Memory B cell (primary cell): ENCODE measurements at places on chromosomes 4 and X.

DNA sequence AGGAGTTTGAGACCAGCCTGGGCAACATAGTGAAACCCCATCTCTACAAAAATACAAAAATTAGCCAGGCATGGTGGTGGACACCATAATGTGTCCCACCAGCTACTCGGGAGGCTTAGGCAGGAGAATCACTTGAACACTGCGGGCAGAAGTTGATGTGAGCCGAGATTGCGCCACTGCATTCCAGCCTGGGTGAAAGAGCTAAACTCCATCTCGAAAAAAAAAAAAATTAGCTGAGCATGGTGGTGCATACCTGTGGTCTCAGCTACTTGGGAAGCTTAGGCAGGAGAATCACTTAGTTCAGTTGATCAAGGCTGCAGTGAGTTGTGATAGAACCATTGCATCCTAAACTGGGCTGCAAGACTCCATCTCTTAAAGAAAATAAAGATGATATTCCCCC is 91.2 kb downstream of the PLS3 start:
- DNase-seq, result no peak

GRCh38 chrX:19086102-19086772 is 36.0 kb downstream of the ADGRG2 start:
- DNase-seq, result no peak

GRCh38 chr4:76782837-76783236 is 115.1 kb downstream of the SOWAHB start:
- no peak for DNase-seq

DNA sequence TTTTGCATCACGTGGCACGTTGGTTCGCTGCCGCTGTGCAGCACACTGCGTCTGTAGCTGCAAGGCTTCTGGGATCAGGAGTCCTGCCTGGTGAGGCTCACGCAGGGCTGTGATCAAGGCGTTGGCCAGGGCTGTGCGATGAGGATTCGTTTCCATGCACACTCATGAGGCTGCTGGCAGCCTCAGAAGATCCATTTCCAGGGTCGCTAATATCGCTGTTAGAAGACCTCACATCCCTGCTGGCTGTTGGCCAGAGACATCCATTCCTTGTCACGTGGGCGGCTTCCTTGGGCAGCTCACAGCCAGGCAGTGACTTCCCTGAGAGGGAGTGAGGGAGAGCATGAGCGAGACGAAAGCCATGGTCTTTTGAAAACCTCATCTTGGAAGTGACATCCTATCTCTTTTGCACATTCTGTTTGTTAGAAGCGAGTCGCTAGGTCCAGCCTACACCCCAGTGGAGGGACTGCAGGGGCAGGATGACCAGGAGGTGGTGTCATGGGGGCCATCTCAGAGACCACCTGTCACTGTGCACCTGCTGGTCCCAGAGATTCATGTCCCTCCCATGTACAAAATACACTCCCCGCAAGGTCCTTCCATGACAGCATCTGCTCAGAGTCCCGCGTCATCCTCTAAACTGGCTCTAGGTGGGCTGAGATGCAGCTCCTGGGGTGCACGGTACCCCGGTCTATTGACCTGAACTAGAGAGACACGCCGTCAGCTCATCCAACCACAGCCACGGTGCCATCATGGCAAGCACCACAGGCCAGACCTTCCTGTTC is 12.2 kb downstream of the RGS12 start:
- DNase-seq, result no peak

DNA sequence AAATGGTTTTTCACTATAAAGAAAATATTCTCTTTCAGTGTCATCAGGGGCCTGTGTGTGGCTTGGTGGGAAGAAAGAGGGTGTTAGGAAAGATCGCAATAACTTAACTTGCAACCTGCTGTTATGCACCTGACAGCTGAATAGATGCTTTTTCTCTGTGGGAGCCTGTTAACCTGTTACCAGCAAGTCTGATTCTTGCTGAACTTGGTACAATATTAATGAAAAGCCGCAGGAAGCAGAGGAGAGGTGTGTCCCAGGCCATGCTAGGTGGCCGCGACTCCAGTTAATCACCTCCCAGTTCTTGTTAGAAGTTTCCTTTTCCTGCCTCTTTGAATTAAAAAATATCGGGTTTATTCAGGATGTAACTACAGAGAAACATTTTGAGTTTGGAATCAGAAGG is 494.8 kb upstream of the AGA start:
- DNase-seq, result no peak

GRCh38 chr4:73452953-73453700 is 17.1 kb downstream of the AFP start:
- DNase-seq, result no peak

DNA sequence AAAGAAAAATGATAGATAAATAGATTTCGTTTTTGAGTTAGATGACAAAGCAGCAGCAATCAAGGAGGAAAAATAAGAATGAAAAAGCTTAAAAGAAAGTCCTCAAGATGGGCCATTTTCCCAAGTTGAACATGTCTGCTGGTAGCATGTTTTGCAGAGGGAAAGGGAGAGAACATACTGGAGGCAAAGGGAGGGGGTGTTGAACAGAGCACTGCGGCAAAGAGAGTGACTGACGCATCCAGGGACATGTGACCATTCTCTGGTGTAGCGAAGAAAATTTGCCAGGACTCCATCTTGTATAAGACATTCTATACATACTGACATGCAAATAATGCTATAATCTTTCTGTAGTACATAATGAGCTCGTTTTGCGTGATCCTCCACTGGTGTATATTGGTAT is 1.2 kb downstream of the LINC00632 start:
- DNase-seq, result no peak

GRCh38 chr4:35975617-35976355 is 268.5 kb downstream of the ARAP2 start:
- DNase-seq, result no peak

DNA sequence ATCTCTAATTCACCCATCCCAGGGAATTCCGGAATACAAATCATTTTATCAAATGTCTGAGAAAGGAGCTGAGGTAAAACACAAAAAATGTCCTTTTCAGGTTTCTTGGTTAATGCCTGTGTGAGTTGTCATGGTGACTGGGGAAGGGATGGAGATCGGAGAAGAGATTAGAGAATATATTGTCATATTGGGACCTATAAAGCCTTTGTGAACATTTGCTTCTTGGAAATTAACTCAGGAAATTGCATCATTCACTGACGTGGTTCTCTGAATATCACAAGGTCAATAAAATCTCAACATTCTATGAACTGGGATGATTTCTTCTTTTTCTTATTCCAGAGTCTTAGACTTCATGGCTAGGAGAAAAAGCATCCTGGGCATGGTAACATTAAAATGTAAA is 174.8 kb upstream of the GLRA2 start:
- no peak for DNase-seq

DNA sequence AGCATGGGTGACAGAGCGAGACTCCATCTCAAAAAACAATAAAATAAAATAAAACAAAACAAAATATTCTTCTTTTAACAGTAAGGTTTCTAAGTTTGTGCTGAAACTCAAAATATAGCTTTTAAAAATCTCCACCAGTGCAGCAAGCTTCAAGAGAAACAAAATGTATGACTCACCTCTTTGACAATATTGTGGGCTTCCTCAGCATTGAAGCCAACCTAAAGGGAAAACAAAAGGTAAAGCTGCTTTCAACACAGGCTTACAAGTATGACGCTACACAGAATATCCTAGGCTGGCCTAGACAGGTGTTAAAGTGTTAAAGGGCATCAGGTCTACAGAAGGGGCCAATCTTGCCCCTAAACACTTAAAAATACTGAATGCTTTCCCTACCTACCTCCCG is 1.2 kb downstream of the DYNLT3 start:
- no peak for DNase-seq

- DNase-seq, result no peak
Measured at GRCh38 chrX:10015723-10016518, 48.8 kb downstream of the CLDN34 start.

GRCh38 chr4:137360761-137361160 is 171.5 kb downstream of the PCDH18 start:
- DNase-seq, result no peak

GRCh38 chr4:46937493-46937892 is 28.4 kb upstream of the COX7B2 start:
- no peak for DNase-seq

DNA sequence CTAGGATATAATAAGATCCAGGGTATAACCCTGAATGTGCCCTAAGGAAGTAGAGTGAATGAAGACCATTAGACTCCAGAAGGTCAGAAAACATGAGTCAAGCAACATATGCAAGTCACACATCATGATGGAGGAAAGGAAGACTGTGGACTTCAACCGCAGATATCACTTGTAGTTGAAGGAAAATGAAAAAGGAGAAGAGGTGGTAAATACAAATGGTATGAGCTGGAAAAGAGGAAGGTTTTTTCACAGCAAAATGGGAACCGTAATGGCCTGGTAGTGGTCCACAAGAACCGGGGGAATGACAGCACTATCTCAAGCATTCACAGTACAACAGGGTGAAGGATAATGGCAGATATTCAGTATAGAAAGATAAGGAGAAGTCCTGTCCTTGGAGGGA is 5.2 kb upstream of the SCFD2 start:
- DNase-seq, result no peak

DNA sequence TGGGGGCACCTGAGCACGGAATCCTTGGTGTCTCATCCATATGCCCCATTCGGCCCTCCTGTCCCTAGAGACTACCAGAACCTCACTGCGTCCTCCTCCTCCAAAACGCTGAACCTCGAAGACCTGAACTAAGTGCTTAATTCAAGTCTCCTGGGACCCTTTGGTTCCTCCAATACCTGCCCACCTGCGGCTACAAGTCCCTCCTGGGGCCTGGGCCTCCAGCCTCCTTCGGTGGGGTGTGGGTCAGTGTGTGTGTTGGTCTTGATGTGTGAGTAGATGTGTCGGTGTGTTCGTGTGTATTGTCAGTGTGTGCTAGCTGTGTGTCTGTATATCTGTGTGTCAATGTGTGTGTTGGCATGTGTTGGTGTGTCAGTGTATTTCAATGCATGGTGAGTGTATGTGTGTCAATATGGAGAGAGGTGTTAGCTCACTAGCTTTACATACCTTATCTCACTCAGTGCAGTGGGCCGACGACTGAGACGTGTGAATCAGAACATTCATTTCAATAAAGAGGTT is 2.6 kb upstream of the SEPTIN6 start:
- no peak for DNase-seq

- no peak for DNase-seq
Measured at GRCh38 chr4:25984266-25984665, 70.2 kb downstream of the SMIM20 start.

DNA sequence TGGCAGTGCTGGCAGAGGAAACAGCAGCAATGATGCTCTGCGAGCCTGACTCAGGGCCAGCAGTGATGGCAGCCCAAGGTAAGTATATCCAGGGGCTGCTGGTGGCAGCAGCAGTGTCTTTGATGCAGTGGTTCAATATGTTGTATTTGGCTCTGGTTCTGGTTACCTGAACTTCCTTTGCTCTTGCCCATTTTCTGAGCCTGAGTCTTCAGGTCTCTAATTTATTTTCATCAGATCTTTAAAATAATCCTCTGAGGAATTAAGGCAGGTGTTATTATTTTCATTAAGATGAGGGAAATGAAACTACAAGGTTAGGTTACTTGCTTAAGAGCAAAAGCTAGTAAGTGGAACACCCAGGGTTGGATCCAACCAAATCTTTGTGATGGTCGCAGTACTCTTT is 102.8 kb upstream of the BMP2K start:
- peak; percentile 16 for DNase-seq

DNA sequence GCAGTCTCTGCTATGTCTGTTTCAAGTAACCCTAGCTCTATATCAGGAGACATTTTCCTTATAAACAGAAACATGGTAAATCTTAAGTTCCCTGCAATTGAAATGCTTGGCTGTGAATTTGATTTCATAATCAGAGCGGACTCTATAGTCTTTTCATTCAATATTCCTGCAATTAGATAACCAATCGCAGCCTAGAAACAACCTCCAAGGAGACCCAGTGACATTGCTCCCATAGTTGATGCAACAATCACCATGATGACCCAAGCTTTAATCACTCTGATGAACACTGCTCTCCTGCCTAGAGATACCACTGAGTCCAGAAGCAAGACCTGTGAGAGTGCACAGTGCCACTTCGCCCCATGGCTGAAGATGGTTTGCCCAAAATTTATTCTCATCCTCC is at the start of gene CABS1:
Gene CABS1 (plus strand): TSS at position 301 of the 400 bp plus-strand sequence. CDS start 59 bp downstream, at position 360.
- DNase-seq, result no peak

- DNase-seq, result no peak
Measured at GRCh38 chr4:167109859-167110258, 124.4 kb downstream of the SPOCK3 start.

DNA sequence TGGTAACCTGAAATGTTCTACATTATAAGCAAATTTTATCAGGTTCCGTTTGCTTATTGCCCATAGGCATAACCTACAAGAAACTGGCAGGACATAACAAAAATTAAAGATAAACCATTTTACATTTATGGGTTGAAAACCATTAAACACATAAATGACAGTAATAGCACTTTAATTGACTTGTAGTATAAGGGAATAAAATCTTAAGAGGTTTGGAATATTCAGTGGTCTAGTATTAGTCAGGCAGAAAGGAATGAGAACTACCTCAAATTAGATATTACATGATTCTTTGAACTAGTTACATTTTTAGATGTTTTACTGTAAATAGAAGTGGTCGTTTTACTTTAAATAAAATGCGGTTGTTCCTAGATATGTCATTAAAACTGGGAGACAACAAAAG is 111.9 kb downstream of the ADAMTS3 start:
- DNase-seq, result no peak

DNA sequence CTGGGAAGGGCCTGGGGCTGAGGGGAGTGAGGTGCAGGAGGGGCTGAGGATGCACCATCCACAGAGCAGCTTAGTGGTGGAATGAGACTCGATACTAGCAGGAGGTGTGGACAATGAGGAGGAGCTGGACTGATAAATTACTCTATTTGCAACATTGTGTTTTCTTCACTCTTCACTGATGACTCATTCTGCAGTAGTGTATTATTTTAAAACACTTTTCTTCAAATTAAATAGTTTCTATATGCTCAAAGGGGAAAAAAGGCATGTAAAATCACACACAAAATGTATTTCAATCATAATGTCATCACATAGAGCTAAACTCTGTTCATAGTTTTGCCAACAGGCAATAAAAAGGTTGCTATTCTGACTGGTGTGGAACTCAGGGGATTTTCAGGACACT is 467.0 kb upstream of the CTSO start:
- DNase-seq, result no peak

GRCh38 chrX:18951032-18951431 is 32.9 kb downstream of the PHKA2 start:
- DNase-seq, result no peak

- no peak for DNase-seq
Measured at GRCh38 chrX:10052906-10053625, 85.9 kb downstream of the CLDN34 start.

DNA sequence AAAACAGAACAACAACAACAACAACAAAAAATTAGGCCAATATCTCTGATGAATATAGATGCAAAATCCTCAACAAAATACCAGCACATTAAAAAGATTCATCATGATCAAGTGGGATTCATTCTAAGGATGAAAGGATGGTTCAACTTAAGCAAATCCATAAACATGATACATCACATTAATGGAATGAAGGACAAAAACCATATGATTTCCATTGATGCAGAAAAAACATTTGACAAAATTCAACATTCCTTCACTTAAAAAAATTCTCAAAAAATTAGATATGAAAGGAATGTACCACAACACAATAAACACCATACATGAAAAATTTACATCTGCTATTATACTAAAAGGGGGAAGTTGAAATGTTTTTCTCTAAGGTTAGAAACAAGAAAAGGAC is 103.3 kb downstream of the IL15 start:
- no peak for DNase-seq
